ENCODE measurements at places on chromosomes 13 and 19. TPM values are rescaled to one million over a fixed set of nuclear protein-coding genes. Genes with fewer than 3 reads are reported as not detected.

ADPRHL1 gene
- 1.0 TPM for total RNA-seq

SMAD9 gene
- total RNA-seq = 0.87 TPM

FBXL3 gene
- total RNA-seq = 24.1 TPM

MBD3L3 gene
- total RNA-seq = not detected

GPC5 gene
- total RNA-seq = 0.99 TPM

NAPSA gene
- 0.82 TPM for total RNA-seq
